ENCODE measurements at places on chromosomes 1 and 21.

GRCh38 chr1:245869847-245870246, 637.2 kb downstream of the SMYD3 start:
- no peak for DNase-seq

DNA sequence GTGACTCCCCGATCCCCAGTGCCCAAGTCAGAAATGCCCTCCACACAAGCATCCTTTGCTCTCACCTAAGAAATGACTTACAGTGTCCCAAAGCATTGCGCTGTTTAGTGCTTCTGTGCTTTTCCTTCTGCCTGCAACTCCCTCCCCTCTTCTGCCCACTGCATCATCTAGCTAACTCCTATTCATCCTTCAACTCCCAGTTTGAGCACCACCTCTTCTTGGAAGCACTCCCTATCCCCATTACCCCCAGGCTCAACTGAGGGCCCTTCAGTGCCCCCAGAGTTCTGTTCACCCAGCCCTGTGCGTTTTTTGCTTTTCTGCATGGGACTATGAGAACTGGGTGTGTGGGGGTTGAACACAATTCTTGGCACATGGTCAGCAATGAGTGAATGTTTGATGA, 10.0 kb downstream of the KCNQ4 start:
- no peak for DNase-seq

- no peak for DNase-seq
Measured at GRCh38 chr21:27301220-27301619, 334.3 kb upstream of the ADAMTS5 start.

GRCh38 chr1:44919400-44919799, 67.0 kb downstream of the EIF2B3 start:
- DNase-seq = no peak

- no peak for DNase-seq
Measured at GRCh38 chr1:173224949-173225348, 17.8 kb upstream of the TNFSF4 start.

DNA sequence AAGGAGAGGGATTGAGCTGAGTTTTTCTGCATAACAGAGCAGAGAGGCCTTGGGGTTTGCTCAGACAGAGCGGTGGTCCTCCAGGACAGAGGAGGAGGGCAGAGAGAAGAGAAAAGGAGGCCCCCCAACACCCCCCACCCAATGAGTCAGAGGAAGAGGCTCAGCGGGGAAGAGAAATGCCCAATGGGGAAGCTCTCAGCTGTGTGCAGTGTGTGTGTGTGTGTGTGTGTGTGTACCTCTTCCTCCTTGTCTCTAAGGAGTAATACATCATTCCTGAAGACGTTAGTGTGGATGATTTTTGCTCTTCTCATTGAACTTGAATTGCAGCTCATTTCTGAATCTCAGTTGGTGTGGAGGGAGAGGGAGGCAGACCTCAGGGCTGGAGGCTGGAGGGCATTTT, 8.7 kb downstream of the TMPRSS3 start:
- no peak for DNase-seq

GRCh38 chr1:80305466-80305865, 1298.9 kb upstream of the ADGRL4 start:
- no peak for DNase-seq

- no peak for DNase-seq
Measured at GRCh38 chr1:50289495-50289894, 133.7 kb downstream of the DMRTA2 start.

- DNase-seq = no peak
Measured at GRCh38 chr1:218617986-218618385, 272.9 kb downstream of the TGFB2 start.

Data from COR-L47 (cell line).